ENCODE measurements at places on chromosomes 3 and 15.
A peak's percentile ranks its signal among the peaks of the same experiment; 100 is the strongest.

DNA sequence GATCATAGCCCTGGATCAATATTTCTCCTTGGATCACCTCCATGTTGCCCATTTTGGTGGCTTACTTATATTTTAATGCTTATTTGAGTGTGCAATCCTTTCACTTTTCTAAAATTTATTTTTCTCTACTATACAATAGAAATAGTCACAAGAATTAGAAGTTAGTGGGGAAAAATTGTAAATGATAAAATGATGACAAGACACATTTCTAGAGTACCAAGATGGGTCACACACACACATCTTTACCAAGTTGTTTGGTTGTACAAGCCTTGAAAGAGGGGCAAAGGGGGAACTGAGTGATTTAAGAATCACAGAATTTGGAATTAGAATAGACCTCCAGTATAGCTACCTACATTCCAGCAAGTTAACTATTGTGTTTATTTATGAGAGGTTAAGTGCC lies 545.8 kb downstream of the RBMS3 start:
- no peak for DNase-seq

- no peak for DNase-seq
Measured at GRCh38 chr15:69360642-69361041, 53.5 kb upstream of the KIF23 start.

GRCh38 chr3:2656806-2657777 lies 453.1 kb downstream of the IL5RA start:
- DNase-seq = no peak

- no peak for DNase-seq
Measured at GRCh38 chr3:166810741-166811445, 569.2 kb downstream of the ZBBX start.

GRCh38 chr3:189950258-189950657 lies 170.4 kb downstream of the P3H2 start:
- DNase-seq = no peak

- DNase-seq = no peak
Measured at GRCh38 chr3:119257654-119258410, 17.2 kb upstream of the B4GALT4 start.

GRCh38 chr15:69941706-69942495 lies 155.8 kb downstream of the TLE3 start:
- DNase-seq = no peak

DNA sequence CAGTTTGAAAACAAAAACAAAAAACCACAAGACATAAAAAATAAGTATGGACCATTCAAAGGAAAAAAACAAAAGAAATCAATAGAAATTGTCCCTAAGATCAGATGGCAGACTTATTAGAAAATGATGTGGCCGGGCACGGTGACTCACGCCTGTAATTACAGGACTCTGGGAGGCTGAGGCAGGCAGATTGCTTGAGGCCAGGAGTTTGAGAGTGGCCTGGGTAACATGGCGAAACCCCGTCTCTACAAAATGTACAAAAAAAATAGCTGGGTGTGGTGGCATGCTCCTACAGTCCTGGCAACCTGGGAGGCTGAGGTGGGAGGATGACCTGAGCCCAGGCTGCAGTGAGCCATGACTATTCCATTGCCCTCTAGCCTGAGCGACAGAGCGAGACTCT lies 16.6 kb downstream of the SPCS1 start:
- DNase-seq = no peak

- peak; percentile 14 for DNase-seq
Measured at GRCh38 chr3:143119974-143120715, 574 bp downstream of the CHST2 start.

DNA sequence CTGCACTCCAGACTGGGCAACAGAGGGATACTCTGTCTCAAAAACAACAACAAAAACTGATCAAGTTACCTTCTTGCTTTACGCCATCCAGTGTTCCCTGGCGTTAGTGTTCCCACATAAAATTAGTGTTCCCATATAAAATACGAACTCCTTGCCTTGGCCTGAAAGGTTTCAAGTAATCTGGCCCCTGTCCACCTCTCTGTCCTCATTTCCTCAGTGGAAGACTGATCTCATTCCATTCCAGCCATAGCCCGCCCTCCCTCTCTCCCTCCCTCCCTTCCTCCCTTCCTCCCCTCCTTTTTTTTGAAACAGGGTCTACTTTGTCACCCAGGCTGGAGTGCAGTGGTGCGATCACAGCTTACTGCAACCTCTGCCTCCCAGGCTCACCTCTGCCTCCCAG lies 2.8 kb upstream of the CAND2 start:
- DNase-seq = no peak

- no peak for DNase-seq
Measured at GRCh38 chr3:195768414-195768813, 43.3 kb downstream of the MUC4 start.

DNA sequence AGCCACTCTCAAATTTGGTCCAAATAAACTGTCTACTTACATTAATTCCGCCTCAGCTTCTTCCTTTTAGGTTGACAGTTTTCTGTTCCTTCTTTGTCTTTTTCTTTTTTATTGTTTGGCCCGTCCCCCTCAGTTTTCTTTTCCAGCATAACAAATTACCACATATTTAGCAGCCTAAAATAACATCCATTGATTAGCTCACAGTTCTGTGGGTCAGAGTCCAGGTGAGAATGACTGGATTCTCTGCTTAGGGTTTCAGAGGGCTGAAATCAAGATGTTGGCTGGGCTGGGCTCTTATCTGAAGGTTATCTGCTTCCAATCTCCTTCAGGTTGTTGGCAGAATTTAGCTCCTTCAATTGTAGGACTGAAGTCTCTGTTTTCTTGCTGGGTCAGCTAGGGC lies 24.6 kb upstream of the LCTL start:
- DNase-seq = no peak

- DNase-seq = no peak
Measured at GRCh38 chr15:101159096-101159935, 92.5 kb downstream of the CHSY1 start.

DNA sequence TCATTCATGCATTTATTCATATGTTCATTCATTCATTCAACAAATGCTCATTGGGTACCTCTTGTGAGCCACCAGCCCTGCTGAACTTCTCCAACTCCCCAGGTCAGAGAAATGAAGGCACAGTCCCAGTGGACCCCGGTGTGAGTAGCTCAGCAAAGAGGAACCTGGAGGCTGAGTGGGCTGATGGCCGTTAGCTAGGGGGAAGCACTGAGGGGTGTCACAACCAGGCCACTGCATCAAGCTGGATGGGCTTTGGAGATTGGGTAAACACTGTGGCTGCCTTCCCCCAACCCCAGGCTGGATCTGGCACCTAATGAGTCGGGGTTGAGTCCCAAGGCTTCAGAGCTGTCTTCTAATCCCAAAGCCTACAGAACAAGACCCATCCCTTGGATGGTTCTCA lies 12.1 kb upstream of the ALAS1 start:
- DNase-seq = no peak

DNA sequence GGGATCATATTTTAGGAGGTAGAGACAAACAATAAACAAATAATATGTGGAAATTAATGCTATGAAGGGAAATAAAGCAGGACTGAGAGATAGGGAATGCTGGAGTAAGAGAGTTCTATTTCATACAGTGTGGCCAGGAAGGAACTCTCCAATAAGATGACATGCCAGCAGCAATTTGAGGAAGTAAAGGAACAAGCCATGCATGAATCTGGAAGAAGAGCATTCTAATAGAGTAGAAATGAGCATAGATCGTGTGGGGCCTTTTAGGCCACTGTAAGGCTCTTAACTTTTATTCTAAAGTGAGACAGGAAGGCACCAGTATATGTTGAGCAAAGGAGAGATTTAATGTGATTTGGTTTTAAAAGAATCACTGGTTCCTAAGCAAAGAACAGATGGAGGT lies 126.3 kb downstream of the DMXL2 start:
- DNase-seq = no peak

DNA sequence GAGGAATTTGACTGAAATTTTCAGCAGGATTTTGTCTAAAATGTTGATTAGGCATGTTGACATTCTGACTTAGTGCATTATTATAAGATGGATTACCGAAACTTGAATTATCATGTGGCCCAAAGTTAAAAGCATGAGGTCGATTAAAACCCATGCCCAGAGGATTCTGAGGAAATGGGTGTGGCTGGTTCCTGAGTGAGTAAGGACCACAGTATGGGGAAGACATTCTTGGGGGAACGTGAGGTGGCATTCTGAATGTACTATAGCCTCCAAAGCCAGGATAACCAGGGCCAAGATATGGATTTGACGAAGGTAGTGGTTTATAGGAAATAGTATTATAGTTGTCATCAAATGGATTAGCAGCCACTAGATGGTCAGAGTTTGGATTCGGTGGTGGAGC lies 38.7 kb upstream of the DNAAF4 start:
- no peak for DNase-seq

GRCh38 chr15:41825145-41825544 lies 2.7 kb upstream of the JMJD7 start:
- no peak for DNase-seq

- DNase-seq = no peak
Measured at GRCh38 chr3:188164248-188164687, 10.3 kb downstream of the LPP start.

DNA sequence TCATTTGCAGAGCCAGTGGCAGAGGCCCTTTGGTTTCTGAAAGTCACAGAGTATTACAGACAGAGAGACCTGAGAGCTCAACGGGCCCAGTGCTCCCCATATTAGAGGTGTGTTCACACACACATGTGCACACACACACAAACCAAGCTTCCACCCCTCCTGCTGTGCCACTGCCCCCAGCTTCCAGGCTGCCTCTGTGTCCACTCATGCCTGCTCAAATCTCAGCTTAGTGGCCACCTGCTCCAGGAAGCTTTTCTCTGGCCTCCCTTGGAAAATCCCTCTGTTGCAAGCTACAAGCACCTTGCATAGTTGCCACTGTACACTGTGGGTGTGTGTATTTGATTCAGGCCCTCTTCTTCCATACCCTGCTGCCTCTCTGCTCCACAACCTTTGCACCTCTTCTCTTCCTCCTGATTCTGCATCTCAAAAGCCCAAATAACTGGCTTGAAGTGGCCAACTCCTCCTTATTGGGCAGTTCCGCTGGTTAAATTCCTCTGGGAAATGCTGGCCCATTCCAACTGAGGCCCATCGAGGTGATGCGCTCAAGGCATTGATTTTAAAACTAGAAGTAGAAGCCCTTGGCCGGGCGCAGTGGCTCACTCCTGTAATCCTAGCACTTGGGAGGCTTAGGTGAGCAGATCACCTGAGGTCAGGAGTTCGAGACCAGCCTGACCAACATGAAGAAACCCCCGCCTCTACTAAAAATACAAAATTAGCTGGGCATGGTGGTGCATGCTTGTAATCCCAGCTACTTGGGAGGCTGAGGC lies 23.0 kb downstream of the MESD start:
- DNase-seq = no peak

GRCh38 chr3:58215317-58216025 lies 4.7 kb upstream of the DNASE1L3 start:
- DNase-seq = no peak

- DNase-seq = no peak
Measured at GRCh38 chr3:127258733-127259132, 29.1 kb downstream of the PRR20G start.

DNA sequence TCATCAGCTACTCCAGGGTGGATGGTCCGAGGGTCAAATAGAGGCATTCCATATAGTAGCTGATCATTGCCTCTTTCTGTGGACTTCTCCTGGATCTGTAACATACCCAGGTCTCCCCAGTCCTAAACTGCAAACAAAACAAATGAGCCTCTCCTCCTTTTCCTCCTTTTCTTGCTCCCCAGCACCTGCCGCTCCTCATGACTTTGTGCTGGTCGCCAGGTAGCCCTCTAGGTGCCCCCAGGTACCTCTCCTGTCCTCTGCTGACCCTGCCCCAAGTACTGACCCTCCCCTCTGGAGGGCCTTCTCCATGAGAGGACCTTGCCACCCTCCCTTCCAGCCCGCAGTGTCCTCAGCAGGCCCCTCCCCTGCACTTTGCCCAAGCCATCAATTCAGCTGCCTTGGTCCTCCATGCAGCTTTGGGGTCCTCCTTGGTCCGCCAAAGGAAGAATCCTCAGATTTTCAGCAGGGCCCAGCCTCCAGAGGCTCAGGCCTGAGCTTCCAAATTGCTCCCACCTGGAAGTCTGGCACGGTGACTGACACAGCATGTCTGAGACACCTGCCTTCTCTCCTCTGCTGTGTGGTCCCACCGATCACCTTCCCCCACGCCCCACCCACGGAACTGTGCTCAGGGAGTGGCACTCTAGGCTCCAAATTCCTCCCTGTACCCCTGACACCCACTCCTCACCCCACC lies 111.0 kb downstream of the LRRK1 start:
- no peak for DNase-seq

GRCh38 chr3:88758676-88759075 lies 348.7 kb upstream of the EPHA3 start:
- no peak for DNase-seq

DNA sequence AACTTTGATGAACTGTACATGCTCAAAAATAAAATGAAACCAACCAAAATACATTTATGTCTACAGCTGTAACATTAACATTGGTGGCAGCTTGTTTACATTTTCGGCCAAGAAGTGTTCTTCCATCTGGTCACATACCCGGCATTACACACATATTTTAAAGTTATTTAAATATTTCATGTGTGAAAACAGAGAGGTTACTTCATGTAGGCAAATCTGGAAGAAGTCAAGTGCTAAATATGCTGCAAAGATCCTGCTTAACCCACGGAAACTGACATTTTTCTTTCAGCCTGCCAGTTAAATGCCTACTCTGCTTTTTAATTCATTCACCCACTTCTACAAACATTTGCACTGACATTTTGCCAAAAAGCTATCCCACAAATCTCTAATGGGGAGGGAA lies 69.7 kb downstream of the MB21D2 start:
- no peak for DNase-seq

- DNase-seq = no peak
Measured at GRCh38 chr3:178270838-178271237, 265.4 kb upstream of the KCNMB2 start.

DNA sequence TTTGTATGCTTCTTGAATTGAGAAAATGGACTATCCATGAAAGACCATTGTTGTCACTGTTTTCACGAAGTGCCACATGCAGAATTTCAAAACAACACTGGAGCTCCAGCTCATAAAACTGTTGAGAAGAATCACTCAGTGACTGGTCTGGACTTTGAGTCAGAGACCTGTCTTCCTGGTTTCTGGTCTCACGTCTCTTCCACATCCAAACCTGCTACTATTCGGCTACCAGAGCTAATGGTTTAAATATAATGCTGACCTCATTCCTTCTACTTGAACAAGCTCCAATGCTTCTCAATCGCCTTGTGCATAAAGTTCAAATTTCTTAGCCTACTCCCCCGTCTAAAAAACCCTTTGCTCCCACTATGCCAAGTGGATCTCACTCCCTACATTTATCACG lies 227.9 kb upstream of the NR2F2 start:
- DNase-seq = no peak

- DNase-seq = no peak
Measured at GRCh38 chr15:38930851-38931572, 366.4 kb upstream of the RASGRP1 start.

GRCh38 chr3:19455546-19455945 lies 307.2 kb downstream of the KCNH8 start:
- DNase-seq = no peak

DNA sequence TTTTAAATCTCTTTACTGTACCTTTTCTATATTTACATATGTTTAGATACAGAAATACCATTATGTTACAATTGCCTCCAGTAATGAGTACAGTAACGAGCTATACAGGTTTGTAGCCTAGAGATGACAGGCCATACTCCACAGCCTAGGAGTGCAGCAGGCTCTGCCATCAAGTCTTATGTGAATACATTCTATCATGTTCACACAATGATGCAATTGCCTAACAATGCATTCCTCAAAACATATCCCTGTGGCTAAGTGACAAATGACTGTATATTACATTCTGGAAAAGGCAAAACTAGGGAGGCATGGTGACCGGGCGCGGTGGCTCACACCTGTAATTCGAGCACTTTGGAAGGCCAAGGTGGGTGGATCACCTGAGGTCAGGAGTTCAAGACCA lies 192.4 kb upstream of the IGF1R start:
- DNase-seq = no peak

GRCh38 chr3:88031642-88032077 lies 27.1 kb downstream of the CGGBP1 start:
- no peak for DNase-seq

Data from activated CD4-positive, alpha-beta T cell treated with anti-CD3 and anti-CD28 coated beads for 1 hour (primary cell).